CD4-positive, alpha-beta T cell treated with Interferon gamma for 1 hour (primary cell): ENCODE measurements at places on chromosomes 4 and X.

DNA sequence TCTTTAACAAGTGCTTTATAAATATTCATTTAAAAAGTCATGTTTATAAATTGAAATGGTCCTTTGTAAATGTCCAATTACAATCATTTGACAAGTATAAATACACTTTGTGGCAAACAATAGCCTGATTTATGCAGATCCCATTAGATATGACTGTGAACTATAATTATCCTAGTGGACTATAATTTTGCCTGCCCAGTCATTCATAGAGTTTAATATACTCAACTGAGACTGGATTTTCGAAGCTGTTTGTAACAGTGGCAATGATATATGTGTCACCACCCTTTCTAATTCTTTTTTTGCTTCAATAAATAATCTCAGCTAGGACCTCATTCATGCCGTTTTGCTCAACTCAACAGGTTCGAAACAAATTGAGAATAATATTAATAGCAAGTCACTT is 732.0 kb downstream of the PCDH18 start:
- no peak for DNase-seq

DNA sequence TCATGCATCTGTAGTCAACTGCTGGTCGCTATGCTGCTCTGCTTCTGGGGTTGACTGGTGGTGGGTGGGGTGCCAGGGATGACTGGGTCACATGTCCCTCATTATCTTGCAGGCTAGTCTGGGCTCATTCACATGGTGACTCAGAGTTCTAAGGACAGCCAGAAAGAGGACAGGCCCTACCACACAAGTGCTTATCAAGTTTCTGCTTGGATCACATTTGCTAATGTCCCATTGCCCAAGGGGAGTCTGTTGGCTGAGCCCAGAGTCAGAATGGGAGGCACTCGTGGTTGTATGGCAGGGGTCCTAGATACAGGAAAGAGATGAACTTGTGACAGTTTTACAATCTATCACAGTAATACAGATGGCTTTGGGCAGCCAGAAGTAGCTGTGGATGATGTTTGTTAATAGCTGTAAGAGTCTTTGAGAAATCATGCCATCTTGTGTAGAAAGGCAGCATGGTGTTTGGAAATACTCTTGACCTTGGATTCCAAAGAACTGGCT is 221.3 kb downstream of the GPAT3 start:
- no peak for DNase-seq

DNA sequence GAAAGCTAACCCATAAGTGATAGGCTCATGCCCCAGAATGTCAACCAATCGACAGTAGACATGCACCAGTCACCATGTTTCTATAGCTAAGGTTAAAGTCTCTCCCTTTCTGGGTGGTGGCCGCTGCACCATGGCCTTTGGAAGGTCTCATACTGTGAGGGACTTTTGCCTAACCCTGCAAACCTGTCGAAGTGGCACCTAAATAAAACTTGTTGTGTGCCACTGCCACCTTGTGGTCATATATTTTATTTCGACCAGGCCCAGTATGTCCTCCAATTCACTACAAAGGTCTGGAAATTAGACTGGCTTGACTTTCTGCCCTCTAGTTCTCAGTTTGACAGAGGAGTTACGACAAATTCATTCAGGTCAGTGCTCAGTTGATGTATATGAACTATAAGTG is 163.1 kb downstream of the SMARCA1 start:
- DNase-seq = no peak

- DNase-seq = no peak
Observed at GRCh38 chrX:22128961-22129360, 96.8 kb downstream of the PHEX start.

- no peak for DNase-seq
Observed at GRCh38 chr4:176435901-176436292, 116.1 kb downstream of the SPCS3 start.

GRCh38 chr4:96326846-96327245 is 487.0 kb downstream of the PDHA2 start:
- no peak for DNase-seq
